ENCODE measurements at places on chromosomes 3 and 15.

DNA sequence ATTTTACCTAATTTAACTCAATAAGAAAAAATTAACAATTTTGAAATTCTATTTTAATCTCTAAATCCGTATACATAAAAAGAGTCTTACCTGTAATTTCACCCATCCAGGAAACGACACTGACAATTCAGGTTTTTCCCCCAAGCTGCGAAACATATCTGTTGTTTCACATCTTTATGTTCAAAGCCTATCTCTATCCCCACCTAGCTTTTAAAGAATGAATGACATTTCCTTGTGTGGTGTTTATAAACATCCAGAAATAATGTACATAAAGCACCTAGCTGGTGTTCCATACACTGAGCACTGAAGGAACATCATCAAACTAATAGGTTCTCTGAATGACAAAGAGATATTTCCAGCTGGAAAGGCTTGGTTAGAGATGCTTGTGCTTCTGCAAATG, 867.8 kb downstream of the SQOR start:
- DNase-seq, result no peak

- no peak for DNase-seq
Measured at GRCh38 chr15:90540768-90541167, 11.0 kb downstream of the CRTC3 start.

- DNase-seq, result no peak
Measured at GRCh38 chr15:74137537-74137894, 7.1 kb downstream of the ISLR2 start.

- no peak for DNase-seq
Measured at GRCh38 chr15:74259292-74259648, 23.1 kb downstream of the CCDC33 start.

DNA sequence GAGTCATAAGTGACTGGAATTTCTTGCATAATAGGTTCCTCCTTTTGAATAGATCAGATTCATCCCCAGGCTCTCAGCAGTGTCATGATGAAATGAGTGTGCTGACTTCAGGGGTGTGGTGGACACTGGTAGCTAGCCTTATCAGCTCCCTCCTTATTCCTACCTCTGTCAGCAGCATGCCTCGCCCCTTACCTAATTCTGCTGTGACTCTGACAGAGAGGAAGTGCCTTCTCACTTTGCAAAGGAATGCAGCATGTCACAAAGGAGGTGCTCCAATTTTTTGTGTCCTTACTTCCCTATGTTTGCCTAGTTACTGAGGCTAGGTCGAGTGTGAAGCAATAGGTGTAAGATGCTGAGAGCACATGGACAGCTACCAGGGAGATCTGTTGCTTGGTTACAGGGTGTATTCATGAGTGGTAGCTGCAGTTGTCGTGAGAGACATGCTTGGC, 90.6 kb downstream of the TNFAIP8L3 start:
- DNase-seq, result no peak

DNA sequence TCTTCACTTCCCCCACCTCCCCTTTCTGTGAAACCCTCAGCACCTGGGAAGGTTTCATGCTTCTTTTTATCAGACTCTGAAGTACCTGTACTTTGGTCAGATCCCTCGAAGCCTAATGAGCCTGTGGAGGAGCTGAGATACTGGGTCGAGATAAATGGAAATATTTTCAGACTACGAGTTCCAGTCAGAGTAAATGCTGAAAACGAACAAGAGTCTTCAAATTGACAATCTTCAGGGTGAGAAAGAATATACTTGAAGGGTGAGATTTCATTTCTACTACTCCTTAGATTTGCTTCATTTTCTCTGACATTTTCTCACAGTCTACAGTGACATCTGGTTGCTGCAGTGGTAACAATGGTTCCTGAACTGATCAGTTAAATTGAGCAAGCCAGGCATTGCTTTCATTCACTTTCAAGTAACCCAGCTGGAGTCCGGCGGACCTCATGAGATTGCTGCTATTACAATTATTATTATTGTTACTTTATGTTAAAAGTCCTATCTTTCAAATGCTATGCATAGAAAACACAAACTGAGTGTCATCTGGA, 337.2 kb downstream of the VGLL3 start:
- no peak for DNase-seq

- DNase-seq, result no peak
Measured at GRCh38 chr3:158420654-158421396, 150.2 kb upstream of the MLF1 start.

DNA sequence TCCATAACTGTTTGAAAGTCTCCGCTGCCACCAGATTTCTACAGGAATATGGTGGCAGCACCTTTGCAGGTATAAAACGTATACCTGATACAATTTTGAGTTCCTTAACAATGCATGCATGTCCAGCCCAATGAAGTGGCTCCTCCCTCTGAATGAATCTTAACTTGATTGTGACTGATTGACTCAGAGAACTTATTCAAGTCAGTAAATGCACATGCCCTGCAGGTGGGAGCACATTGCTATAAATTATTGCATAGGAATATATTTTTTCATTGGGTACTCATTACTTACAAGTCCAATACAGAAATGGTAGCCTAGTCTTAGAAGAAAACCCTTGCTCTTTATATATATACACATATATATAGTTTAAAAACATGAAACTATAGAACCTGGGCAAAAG, 259.3 kb downstream of the BBX start:
- no peak for DNase-seq

DNA sequence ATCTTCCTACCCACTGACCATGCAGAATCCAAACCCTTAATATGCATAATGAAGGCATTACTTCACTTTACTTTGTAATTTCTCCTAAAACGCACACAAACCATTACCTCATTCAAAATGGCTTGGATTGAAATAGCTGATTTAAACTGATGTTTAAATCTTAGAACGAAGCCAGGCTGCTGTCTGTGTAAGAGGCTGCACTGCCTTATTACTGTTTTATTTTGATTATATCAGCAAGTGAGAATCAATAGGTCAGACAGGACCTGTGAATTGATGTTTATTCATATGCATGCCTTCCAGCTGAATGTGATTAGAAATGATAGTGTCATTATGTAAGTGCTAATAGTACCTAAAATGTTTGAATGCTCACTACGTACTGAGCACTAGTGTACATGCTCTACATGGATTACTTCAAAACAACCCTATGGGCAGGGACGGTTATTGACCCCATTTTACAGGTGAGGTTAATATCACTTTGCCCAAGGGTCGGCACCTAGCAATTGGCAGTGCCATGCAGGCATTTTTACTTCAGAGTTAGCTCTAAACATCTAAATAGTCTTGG, 314.2 kb upstream of the CBLB start:
- DNase-seq, result no peak

DNA sequence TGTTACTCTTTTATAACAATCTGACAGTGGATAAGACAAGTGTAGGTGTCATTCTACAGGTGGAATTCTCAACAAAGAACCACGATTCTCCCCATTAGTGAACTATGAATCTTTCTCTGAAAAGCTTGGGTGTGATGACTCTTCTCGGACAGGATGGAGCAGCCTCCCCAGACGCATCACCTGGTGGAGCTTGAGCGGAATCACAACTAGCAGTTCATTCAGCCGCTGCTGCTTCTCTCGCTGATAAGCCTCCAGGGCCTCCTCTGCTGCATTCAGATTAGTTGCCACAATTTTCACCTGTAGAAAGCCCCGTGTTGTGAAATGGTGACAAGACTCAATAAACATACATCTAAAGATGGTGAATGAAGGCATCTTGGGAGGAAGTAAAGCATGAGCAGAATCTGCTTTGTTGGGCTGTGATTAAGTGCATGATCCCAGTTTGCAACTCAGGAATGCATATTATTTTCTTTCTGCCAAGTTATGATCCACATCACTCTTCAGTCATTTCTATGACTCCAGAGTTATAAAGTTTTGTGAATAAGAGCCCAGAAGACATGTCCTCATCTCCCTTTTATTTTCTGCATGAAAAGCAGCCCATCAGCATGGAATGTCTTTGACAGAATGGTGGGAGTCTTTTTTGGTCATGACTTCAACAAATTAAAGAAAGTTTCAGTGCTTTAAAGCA, 93.6 kb downstream of the BOC start:
- no peak for DNase-seq

DNA sequence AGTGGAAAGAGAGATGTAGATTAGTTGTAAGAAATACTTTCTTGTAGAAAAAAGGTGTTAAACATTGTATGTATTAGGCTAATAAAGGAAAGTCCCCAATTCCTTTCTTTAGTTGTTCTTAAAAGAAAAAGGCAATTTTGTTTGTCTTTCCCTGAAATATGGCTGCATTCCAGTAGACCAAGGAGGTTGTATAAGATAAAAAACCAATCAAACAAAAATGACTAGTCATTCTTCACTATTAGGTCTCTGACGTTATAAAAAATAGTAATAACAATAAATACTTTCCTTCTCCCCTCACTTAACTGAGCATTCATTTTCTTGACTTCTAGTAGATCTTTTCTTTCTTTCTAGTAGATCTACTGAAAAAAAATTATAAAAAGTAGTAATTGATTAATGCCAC, 8.6 kb upstream of the PPM1L start:
- no peak for DNase-seq

DNA sequence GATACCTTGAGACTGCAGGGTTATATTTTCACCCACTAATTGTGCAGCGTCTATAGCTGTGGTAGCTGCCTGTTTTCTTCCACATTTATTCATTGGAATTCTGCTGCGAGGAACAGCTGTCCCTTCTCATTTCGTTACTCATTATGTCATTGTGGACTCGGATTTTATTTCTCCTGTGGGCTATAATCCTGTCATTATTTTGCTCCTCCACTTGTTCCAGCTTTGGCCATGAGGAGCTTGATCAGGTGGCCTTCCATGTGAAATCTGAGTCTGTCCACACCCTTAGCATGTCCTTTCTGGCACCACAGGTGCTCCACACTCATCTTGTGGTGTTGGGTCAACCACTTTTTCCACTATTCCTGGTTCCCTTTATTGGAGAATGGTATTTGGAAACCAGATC, 14.8 kb downstream of the LYSMD4 start:
- DNase-seq, result no peak

DNA sequence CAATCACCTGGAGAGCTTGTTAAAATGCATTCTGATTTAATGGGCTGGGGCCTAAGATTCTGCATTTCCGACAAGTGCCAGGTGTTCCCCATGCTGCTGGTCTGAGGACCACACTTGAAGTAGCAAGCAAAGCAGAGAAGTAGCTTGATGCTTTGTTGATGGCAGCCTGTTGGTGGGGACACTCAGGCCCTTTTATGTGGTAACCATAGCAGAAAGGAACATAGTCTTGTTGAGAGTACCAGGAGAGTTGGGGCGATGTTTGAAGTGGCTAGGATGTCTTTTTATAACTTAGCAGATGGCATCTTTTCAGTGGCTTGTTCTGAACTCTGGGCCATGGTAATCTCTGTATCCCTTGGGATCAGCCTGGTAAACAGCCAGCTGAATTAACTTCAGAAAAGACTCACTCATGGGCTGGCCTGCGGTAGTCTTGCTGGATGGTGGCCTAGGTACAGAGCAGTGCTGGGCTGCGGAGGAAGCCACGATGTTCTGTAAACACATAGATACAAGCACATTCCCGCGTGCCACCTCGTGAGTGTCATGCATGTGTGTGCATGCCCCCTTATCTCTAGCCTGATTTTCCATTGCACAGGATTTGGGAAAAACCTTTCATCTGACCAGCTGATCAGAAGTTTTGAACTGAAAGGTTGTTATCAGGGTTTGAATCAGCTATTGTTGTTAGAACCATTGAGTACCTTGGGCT, 292.4 kb upstream of the LRRFIP2 start:
- no peak for DNase-seq

GRCh38 chr3:11220230-11220629, 52.0 kb upstream of the ATG7 start:
- no peak for DNase-seq

Measured in SJSA1 (cell line).